ENCODE measurements at places on chromosomes 4 and X.

- no peak for DNase-seq
These were observed 27.7 kb upstream of the GPC3 start for GRCh38 chrX:134013092-134013497.

GRCh38 chr4:94724016-94724790, 33.6 kb upstream of the BMPR1B start:
- DNase-seq: no peak

DNA sequence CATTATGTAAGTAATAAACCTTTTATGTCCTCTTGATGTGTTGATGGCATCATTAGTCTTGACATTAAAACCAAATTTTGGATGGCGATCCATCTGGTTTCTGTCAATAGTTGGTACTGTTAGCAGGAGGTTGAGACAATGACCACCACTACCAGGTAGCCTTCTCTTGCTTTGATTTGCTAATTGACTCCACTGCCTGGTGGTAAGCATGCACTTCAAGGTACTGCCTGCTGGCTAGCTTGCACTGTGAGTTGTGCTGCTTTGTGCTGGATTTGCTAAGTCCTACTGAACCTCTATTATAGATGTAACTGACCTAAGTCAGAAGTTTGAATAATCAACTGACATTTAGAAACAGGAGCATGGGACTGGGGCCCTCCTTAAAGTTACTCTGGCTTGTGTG, 46.3 kb downstream of the ATP1B4 start:
- DNase-seq: no peak

DNA sequence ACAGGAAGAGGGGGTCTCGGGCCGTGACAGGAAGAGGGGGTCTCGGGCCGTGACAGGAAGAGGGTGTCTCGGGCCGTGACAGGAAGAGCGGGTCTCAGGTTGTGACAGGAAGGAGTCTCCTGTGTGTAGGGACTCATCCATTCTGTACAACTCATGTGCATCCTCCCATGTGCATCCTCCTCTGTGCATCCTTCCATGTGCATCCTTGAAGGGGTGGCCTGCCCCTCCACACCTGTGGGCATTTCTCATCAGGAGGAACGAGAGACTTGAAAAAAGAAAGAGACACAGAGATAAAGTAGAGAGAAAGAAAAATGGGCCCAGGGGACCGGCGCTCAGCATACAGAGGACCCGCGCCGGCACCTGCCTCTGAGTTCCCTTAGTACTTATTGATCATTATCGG, 30.2 kb upstream of the PLCXD1 start:
- peak; percentile 37 for DNase-seq

DNA sequence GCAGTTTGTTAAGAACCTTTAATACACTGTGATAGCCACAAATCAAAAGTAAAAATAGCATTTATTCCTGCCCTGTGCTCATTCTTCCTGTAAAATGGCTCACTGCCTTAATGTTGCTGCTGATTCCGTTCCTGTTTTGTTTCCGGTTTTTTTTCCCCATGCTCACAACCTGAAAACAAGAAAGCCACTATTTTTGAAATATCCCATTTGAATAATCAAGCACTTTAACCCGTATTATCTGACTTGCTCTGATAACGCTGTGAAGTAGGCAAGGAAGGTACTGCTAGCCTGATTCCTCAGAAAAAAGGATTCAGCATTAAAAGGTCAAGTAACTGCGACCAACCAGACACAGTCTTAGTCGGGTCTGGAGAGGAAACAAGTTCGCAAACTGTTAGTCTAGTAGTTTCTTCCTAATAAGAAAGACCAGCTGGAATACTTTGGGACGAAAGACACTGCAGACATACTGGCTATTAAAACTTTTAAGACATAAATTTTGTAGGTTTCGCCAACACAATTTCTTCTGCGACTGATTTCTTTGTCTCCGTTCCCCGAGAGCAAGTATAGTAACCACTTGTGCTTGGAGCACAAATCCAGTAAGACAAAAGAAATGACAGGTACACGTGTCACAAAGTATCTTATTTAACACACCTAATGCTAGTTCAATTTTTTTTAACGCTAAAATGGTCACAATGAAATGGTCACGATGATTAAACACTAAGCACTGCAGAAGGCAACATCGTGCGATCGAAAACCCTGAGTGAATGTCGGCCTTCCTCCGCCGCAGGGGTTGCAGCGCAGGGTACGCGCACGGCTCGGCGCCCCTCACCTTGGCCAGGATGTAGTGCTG, 802 bp downstream of the COX18 start:
- peak; percentile 57 for DNase-seq

GRCh38 chrX:10106806-10107205, 50.0 kb upstream of the CLCN4 start:
- peak; percentile 64 for DNase-seq

- DNase-seq: no peak
These were observed 61.6 kb downstream of the KDM5C start for GRCh38 chrX:53163436-53163835.

- DNase-seq: peak; percentile 51
These were observed 187.5 kb downstream of the QDPR start for GRCh38 chr4:17324386-17324830.

DNA sequence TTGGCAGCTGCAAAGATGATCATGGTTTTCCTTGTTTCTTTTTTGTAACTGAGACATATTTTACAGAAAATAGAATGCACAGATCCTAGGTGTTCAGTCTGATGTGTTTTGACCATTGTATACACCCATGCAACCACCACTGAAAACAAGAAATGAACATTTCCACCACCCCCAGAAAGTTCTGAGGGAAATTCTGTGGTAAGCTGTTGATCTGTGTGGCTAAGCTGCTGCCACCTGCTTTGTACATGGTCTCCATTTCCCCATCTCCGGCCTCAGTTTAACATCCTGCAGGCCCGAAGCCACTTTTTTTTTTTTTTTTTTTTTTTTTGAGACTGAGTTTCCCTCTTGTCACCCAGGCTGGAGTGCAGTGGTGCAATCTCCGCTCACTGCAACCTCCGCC, 65.3 kb downstream of the NYX start:
- no peak for DNase-seq

GRCh38 chr4:23483320-23483960, 406.4 kb downstream of the PPARGC1A start:
- no peak for DNase-seq
